BJ (cell line): ENCODE measurements at places on chromosomes 5 and 9.

- no peak for DNase-seq
Measured at GRCh38 chr9:94145640-94146039, 61.4 kb downstream of the PTPDC1 start.

DNA sequence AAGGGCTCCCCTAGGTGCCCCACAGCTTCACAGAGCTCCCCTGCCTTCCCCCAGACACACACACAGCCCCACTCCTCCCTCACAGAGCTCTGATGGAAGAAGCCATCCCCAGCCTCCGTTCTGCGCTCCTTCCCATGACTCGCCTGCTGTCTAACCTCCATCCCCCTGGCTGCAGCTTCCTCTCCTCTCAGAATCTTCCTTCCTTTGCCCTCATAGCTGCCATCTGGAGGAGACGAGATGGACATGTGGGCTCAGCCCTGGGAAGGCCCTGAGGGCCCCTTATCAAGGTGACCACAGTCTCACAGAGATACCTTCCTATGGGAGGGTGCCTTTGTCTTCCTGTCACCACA lies 94.3 kb downstream of the PCDH1 start:
- DNase-seq, result no peak

DNA sequence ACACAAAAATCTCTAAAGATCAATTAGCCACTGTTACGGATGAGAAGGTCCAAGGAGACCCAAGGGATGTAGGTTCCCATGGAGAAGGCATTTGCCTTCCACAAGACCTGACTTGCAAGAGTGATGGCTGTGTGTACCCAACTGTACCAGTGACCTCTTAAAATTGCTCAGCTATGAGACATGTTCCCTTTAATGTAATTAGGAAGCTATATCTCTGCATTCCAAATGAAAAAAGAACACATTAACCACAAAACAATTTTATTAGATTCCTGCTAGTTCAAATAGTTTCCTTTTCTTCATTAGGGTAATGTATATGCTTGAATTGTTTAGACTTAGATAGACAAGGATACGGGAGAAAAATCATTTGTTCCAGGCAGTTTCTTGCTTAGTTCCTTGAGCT lies 3.3 kb downstream of the OR2Y1 start:
- DNase-seq, result no peak

DNA sequence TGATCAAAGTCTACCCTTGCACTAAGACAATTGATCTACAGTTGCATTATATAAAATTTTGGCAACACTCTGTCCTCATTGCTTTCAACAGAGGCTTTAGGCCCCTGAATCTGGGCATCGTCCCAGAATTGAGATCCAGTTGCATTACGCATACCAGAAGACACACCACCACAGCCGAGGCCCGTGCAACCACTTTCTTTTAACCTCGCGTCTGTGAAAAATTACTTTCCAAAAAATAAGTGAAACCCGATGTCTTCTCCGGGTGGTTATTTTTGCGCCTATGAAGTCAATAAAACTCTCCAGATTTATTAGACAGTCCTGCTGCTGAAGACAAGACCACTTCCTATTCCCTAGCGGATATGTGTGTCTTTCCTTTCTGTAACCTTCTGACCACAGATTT lies 52.1 kb upstream of the NFIB start:
- DNase-seq, result peak; percentile 82

- DNase-seq, result no peak
Measured at GRCh38 chr5:123503299-123503698, 8.7 kb upstream of the CSNK1G3 start.

GRCh38 chr5:122078116-122079110 lies at the start of gene LOX:
LOX (minus strand) TSS chr5:122078259; CDS start chr5:122077985, 274 bp downstream.
- peak; percentile 98 for DNase-seq

- DNase-seq, result no peak
Measured at GRCh38 chr9:92122061-92122460, 6.8 kb upstream of the SPTLC1 start.

DNA sequence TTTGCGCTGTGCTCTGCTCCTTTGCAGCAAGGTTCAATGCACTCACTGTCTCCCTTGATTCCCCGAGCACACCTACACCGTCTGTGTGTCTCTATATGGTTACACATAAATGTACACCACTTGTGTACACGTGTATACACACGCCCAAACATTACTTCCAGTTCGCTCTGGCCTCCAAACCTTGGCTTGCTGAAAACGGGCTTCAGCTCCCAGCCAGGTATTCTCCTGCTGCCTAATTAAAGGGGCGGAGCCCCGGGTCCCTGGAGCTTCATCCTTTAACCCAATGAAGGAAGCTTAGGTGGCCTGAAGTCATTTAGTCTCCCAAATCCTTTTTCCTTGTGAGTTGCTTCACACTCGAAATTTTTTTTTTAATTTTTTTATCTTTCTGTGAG lies 4.6 kb downstream of the ISL1 start:
- no peak for DNase-seq
